ENCODE measurements at places on chromosomes 4 and X.

DNA sequence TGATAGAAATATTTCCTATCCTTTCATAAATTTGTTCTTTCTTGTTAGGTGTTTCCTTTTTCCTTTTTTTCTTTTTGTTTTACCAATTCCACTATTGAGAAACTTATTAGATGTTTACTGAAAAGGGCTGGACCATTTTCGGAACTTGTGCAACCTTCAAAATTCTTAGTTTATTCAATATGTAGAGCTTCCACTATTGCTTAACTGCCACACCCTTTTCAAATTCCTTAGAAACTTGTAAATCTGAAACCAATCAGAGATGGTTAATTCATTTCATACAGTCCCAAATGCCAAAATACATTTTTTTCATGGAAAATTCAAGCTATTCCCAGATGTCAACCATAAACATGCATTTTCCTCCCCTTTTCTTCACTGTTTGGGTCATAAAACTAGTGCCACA lies 66.1 kb upstream of the SLC39A8 start:
- DNase-seq = no peak

DNA sequence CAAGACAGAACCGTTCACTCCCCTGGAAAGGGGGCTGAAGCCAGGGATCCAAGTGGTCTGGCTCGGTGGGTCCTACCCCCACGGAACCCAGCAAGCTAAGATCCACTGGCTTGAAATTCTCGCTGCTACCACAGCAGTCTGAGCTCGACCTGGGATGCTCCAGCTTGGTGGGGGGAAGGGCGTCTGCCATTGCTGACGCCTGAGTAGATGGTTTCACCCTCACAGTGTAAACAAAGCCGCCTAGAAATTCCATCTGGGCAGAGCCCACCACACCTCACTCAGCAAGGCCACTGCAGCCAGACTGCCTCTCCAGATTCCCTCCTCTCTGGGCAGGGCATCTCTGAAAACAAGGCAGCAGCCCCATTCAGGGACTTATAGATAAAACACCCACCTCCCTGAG lies 13.4 kb upstream of the PBDC1 start:
- no peak for DNase-seq

DNA sequence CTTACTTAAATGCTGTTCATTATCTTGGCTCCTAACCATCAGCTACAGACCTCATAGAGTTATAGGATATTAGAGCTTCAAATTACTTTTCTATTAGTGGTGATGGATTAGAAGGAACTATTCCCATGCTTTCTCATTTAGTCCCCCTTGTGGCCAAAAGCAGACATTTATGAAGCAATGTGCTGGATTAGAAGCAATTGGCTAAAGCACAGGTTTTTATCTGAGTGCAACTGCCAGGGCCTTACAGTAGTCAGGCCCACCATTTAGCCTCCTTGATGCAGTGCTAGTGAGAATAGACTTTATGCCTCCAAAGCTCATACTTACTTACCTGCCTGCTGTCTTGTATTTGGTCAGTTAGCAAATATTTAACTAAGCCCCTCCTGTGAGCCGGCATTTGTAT lies 93.0 kb downstream of the TSPAN7 start:
- no peak for DNase-seq

DNA sequence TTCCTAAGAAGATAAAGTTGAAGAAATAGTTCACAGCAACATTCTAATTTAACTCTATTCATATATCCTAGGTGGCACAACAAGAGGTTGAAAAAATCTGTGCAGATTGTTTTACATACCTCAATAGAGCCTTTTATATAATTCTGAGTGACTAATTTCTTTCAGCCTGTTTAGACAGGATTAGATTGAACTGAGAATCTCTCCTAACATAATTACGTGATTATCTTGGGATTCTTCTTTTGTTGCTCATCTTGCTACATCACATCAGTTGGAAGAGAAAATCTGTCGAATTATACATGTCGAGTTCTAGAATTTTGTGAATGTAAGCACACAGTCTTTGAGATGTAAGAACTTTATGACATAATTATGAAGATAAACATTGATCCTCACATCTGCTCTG lies 1873.7 kb upstream of the IGFBP7 start:
- DNase-seq = no peak

DNA sequence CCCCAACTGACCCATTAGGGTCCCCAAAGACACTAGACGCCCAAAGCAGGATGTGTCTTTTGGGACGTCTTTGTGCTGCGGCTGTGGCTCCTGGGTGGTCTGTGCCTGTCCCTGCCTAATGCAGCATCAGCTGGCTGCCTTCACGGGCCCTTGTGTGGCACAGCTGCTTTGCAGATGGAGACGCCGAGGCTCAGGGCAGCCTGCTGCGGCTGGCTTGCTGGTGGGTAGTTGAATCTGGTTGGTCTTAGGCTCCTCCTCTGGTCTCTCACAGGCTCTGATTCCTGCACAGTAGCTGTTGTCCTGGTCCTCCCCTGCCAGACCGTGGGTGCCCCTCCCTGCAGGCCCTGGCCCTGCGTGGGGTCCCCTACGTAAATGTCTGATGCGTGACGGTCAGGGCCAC lies 8.1 kb downstream of the CPZ start:
- no peak for DNase-seq

DNA sequence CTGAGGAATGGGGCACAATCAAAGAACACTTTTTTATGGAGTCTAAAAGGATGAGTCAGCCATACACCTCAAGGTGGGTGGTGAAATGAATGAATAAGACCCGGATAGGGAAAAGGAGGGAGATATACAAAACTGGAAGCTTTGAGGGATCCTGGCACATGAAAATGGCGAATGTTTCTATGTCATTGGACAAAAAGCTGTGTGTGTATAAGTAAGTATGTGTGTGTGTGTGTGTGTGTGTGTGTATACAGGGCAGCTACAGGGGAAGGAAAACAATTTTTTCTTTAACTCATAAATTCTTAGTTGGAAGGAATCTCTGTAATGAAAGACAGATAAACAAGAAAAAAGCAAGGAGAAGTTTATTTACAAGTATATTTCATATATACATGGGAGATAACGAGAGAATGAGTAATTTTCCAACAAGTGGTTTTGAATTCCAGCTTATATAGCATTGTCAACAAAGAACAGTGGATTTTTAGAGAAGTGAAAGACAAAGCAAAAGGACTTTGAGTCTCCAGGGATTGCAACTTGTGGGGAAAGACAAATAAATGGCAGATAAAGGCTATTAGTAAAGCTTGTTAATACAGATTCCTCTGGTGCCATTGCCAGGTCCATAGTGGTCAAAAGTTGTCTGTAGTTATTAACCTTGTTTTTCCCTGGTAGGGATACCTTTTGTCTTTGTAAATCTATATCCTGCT lies 99.7 kb downstream of the MMRN1 start:
- DNase-seq = no peak

DNA sequence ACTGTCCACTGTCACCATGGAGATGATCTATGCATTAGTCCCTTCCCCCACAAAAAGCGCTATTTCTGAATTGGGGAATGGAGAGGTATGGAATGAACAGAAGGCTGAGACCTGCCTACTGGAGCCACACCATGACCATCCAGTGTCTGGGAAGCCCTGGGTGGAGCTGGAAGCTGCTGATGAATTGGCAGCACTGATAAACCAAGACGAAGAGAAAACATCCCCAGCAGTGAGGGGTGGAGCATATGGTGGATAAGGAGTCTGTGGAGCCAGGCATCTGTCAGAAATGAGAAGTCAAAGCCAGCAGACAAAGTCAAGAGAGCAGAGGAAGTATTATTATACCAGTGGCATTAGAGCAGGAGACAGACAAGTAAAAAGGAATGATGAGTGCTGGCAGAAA lies 13.2 kb downstream of the CC2D2A start:
- DNase-seq = no peak

- peak; percentile 2 for DNase-seq
Observed at GRCh38 chrX:75522565-75523431, at the start of gene ZDHHC15. TSS of gene ZDHHC15 (minus strand) at chrX:75523037. CDS start at chrX:75523024, 13 bp downstream.
